Foreskin fibroblast (primary cell): ENCODE measurements at places on chromosomes 3 and 15.

DNA sequence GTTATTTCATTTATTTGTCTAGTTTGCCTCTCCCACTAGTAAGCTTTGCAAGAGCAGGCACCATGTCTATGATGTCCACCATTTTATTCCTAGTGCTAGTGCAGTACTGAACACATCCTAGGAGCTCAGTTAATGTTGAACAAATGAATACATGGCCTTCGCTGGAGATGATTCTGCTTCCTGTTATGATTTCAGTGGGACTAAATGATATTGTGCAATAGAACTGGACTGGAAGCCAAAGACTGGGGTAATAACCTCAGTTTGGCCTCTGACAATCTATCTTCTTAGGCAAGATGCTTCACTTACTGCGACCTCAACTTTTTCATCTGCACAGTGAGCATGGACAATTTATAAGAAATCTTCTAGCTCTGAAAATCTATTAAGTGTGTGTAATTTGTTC lies 191.3 kb downstream of the ADAMTSL3 start:
- peak; percentile 85 for DNase-seq

DNA sequence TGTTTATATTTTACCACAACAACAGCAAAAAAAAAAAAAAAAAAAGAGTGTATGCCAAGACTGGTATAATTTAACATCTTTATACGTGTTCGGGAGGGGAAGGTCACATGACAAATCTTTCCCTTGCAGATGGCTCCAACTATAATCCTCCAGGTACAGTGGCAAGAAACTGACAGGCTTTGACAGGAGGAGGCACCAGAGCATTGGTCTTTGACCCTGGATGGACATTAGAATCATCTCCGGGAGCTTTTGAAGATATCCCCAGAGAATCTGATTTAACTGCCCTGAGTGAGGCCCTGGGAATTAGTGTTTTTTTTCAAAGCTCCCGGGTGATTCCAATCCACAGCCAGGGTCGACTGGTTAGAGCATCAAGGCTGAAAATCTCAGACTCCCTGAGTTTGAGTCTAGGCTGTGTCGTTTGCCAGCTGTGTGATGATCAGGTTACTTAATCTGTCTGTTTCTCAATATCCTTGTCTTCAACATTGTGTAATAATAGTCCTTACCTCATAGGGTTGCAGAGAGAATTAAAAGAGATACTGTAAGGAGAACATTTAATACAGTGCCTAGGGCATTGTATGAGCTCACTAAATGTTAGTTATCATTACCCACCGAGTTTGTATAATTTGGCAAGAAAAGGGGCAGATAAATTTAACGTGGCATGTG lies 8.9 kb upstream of the SEMA5B start:
- DNase-seq: peak; percentile 64

GRCh38 chr15:73694419-73694818 lies 10.2 kb downstream of the CD276 start:
- no peak for DNase-seq

DNA sequence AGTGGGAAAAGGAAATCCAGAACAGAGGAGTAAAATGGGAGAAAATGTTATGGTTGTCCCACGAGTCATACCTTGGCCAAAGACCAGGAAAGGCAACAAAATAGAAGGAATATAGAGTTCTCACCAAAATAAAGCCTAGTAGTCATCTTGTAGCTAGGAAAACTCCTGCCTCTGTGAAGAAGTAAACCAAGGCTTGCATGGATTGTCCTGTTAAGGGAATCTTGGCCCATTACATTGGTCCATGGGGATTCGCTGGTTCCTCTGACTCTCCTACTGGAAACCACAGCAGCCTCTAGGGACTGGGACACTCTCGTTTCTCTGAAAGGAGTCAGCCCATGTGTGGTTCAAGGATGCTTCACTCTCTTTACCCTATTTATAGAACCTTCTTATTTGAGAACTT lies 62.9 kb upstream of the FNDC3B start:
- DNase-seq: peak; percentile 83

DNA sequence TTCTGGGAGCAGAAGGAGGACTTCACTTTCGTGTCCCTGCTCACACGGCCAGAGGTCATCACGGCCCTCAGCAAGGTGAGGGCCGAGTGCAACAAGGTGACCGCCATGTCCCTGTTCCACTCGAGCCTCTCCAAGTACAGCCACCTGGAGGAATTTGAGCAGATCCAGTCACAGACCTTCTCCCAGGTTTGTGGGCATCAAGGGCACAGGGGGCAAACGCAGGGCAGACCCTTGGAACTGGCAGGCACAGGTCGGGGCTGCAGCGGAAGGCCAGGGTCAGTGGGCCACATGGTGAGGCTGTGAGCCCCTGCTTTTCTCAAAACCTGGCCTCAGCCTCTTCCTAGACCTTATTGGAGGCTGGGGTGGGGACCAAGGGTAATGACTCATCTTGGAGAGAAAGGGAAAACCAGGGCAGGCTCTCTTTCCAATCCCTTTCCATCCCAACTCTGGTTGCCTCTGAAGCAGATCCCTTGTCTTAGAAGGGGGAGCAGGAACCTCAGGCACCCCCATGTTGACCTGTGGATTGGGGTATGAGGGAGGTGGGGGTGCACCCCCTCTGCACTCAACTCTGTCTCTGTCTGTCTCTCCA lies 29.5 kb downstream of the DNAH1 start:
- DNase-seq: peak; percentile 61

GRCh38 chr3:51698209-51698608 lies 8.7 kb upstream of the GRM2 start:
- no peak for DNase-seq

DNA sequence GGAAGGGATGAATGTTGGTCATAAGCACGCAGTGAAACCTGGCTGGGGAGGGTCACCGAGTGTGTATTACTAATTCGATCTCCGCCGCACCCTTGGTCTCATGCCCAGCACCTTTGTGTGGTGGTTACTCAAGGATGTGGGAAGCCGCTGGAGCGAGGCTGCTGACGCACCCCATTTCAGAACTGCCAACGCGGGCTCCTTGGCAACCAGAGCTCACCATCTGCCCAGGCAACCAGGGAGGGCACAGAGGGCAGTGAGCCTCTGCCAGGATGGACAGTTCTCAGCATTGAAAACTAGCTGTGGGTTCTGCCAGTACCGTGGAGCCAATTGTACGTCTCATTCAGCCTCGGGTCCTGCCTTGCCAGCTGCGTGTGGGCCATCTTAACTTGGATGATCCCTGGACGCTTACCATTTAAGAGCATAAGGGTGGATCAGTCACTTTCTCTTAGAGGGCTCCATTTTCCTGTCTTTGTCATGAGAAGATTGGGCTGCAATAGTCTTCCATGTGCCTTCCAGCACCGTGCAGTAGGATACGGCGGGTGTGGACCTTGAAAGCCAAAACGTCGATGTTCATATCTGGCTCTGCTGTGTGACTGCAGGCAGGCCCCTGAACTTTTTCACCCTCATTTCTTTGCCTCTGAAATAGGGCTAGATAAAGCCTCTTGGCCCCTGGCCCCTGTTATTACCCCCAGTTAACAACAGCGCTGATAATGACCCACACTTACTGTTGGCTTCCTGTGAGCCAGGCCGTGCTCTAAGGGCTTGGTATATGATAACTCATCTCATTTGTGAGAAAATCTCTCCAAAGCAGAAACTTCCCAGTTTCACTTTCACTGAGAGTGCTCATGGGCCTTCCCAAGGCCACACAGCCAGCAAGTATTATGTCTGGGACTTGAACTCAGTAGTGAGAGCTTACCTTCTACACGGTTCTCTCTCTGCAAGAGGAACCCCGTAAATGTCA lies 238.8 kb downstream of the OPA1 start:
- no peak for DNase-seq
